SJSA1 (cell line): ENCODE measurements at places on chromosomes 5 and 9. TPM values are rescaled to one million over a fixed set of nuclear protein-coding genes. Genes with fewer than 3 reads are reported as not detected.

The TAS2R1 gene
- not detected in 2 replicates for total RNA-seq

The SPATA31D4 gene
- total RNA-seq = not detected in 2 replicates

The PCDHGB4 gene
- 0.09 and 0.18 TPM in 2 replicates for total RNA-seq

The PAXX gene
- total RNA-seq = 14.5 and 15.1 TPM in 2 replicates

- DNase-seq = no peak
- H3K36me3 ChIP-seq = peaks cover 2% of the 10 kb centered on the region; the same call in 1 of the 2 replicates
- H3K27ac ChIP-seq = peak overlapping the region; percentile 72
- no peaks in the 10 kb centered on the region for H3K27me3 ChIP-seq
- no peak overlapping the region for H3K4me3 ChIP-seq
Measured at GRCh38 chr9:71681104-71681707, 87.1 kb downstream of the CEMIP2 start.

- no peak for DNase-seq
- H3K36me3 ChIP-seq = no peaks in the 10 kb centered on the region
- H3K27ac ChIP-seq = no peak overlapping the region
- H3K4me3 ChIP-seq = no peak overlapping the region
Measured at GRCh38 chr5:161306351-161306995, 240.1 kb downstream of the GABRB2 start.

DNA sequence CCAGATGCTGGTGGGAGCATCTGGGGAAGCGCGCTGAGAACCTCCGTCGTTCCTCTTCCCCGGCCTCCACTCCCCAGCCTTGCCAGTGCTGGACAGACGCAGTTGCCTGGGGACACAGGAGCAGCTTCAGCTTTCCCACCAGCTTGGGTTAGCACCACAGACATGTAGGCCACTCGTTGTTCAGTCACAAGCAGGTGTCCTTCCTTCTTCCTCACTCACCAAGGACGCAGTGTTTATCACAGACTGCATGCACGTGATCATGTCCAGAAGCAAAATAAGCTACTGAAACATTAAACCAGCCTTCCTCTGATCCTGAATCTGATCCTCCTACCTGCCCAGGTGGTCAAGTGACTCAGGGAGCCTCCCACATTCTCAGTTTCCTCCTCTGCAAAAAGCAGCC is 232.9 kb downstream of the SYK start:
- H3K36me3 ChIP-seq = no peaks in the 10 kb centered on the region
- peaks cover 38% of the 10 kb centered on the region for H3K4me1 ChIP-seq
- H3K4me3 ChIP-seq = no peak overlapping the region
- no peaks in the 10 kb centered on the region for H3K27me3 ChIP-seq
- DNase-seq = no peak

DNA sequence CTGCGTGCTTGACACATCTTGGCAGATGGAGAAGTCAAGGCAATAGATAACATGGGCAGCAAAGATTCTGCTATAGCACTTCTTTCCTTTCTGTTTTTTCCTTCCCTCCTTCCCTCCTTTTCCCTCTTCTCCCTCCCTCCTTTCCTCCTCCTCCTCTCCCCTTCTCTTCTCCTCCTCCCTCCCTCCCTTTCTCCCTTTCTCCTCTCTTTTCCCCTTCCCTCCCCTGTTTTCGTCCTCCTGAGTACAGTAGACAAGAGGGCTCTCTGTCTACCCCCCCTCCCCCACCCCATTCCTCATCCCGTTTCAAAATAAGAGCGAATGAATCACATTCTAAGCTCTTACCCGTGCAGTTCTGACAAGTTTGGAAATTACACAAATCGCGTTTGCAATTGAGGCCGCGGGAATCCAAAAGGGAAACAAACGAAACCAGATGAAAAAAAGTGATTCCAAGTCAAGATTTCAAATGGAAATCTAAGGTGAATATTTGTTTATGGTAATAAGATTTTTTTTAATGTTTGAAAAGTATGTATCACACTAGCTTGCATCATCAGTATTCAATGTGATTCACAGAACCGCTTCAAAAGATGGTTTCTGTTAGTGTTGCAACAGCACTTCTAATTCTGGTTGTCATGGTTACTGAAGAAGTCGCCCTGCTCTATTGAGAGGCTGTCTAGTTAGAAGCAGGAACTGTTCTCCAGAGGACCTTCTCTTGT is 1.3 kb downstream of the NIM1K start:
- peak overlapping the region; percentile 38 for H3K4me3 ChIP-seq
- H3K4me1 ChIP-seq = peaks cover 20% of the 10 kb centered on the region
- peak; percentile 68 for DNase-seq
- H3K36me3 ChIP-seq = no peaks in the 10 kb centered on the region
- no peaks in the 10 kb centered on the region; the same call in 1 of the 2 replicates for H3K27me3 ChIP-seq

DNA sequence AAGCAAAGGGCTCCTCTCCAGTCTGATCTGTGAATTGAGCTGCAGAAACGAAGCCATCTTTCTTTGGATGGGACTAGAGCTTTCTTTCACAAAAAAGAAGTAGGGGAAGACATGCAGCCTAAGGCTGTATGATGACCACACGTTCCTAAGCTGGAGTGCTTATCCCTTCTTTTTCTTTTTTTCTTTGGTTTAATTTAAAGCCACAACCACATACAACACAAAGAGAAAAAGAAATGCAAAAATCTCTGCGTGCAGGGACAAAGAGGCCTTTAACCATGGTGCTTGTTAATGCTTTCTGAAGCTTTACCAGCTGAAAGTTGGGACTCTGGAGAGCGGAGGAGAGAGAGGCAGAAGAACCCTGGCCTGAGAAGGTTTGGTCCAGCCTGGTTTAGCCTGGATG is 82.1 kb downstream of the PIK3R1 start:
- DNase-seq = no peak
- no peak overlapping the region for H3K27ac ChIP-seq
- peaks cover 54% of the 10 kb centered on the region for H3K36me3 ChIP-seq
- H3K27me3 ChIP-seq = no peaks in the 10 kb centered on the region
- no peak overlapping the region for H3K4me3 ChIP-seq

- no peaks in the 10 kb centered on the region for H3K36me3 ChIP-seq
- peaks cover 6% of the 10 kb centered on the region; the same call in 1 of the 2 replicates for H3K4me1 ChIP-seq
- no peaks in the 10 kb centered on the region for H3K27me3 ChIP-seq
Measured at GRCh38 chr9:124423591-124423990, 8.3 kb upstream of the PSMB7 start.

DNA sequence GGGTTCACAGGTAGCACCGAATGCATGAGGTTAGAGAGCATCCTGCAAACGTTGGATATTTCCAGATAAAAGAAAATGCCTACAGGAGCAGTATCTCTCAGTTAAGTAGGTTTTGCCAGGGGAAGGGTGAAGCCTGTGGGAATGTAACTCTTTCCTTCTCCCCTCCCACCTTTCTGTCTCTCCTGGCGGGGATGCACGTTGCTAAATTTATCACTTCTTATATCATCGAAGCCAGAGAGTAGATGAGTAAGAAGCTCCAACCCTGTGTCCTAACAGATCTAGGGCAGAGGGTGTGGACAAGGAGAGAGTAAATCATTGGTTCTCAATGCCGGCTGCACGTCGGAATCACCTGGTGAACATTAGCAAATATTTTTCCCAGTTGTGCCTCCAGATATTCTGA is 457.5 kb downstream of the ENC1 start:
- peaks cover 23% of the 10 kb centered on the region for H3K4me1 ChIP-seq
- H3K27me3 ChIP-seq = no peaks in the 10 kb centered on the region
- no peak for DNase-seq
- H3K4me3 ChIP-seq = no peak overlapping the region

GRCh38 chr5:94575196-94575595 is 43.2 kb downstream of the KIAA0825 start:
- no peaks in the 10 kb centered on the region for H3K27me3 ChIP-seq
- H3K4me1 ChIP-seq = no peaks in the 10 kb centered on the region
- H3K36me3 ChIP-seq = no peaks in the 10 kb centered on the region

DNA sequence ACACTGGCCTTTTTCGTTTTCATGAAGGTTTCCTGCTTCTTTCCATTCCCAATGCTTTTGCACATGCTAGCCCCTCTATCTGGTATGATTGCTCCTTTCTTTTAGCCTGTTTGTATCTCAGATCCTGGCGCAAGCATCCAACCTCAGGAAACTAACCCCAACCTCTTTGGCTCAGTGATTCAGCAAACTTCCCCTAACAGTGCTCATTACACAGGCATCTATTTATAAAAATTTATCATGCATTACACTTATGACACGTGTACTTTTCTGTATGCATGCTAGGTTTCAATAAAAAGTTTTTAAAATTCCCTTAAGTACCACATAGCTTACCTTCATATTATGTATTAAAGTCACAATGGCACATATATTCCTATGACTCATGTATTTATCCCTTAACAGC is 218.9 kb downstream of the EPB41L4A start:
- H3K27ac ChIP-seq = no peak overlapping the region
- peaks cover 4% of the 10 kb centered on the region; the same call in 1 of the 2 replicates for H3K27me3 ChIP-seq
- H3K4me3 ChIP-seq = no peak overlapping the region
- no peak for DNase-seq

DNA sequence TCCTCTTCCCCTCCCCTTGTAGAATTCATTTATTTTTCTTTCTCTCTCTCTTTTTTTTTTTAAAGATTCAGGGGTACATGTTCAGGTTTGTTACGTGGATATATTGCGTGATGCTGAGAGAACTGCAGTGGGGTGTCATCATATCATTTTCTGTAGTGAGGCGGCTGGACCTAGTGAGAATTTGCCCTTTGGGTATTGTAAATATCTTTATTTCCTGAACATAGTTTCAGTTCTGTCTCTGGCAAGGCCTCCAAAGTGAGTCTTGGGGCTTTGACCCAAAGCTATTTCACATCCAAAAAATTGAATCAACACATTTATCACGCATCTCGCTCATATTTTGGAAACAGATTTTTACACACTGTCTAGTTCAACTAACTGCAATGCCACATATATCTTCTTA is 25.4 kb upstream of the MYOT start:
- peaks cover 3% of the 10 kb centered on the region; the same call in 1 of the 2 replicates for H3K27me3 ChIP-seq
- H3K4me3 ChIP-seq = no peak overlapping the region
- H3K4me1 ChIP-seq = no peaks in the 10 kb centered on the region
- H3K27ac ChIP-seq = no peak overlapping the region
- no peaks in the 10 kb centered on the region for H3K36me3 ChIP-seq
- no peak for DNase-seq

GRCh38 chr9:121556580-121556979 is 56.9 kb upstream of the GGTA1 start:
- DNase-seq = no peak
- H3K27me3 ChIP-seq = no peaks in the 10 kb centered on the region
- no peak overlapping the region for H3K27ac ChIP-seq
- no peak overlapping the region for H3K4me3 ChIP-seq

DNA sequence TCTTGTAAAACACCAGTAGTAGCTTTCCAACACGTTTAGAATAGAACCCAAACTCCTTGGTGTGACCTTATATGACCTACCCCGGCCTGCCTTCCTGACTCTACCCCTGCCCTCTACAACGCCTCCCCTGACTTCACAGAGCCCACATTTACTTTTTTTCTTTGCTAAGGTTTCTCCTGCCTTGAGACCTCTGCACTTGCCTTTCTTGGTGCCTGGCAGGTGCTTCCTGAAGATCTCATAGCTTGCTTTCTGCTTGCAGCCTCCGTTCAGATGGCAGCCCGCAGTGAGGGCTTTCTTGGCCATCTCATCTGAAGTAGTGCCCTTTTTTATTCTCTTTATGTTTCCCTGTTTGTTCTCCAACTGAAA is 24.3 kb downstream of the NUP214 start:
- H3K27me3 ChIP-seq = no peaks in the 10 kb centered on the region
- no peak overlapping the region for H3K27ac ChIP-seq
- no peak overlapping the region for H3K4me3 ChIP-seq
